ENCODE measurements at places on chromosomes 2 and 18.

DNA sequence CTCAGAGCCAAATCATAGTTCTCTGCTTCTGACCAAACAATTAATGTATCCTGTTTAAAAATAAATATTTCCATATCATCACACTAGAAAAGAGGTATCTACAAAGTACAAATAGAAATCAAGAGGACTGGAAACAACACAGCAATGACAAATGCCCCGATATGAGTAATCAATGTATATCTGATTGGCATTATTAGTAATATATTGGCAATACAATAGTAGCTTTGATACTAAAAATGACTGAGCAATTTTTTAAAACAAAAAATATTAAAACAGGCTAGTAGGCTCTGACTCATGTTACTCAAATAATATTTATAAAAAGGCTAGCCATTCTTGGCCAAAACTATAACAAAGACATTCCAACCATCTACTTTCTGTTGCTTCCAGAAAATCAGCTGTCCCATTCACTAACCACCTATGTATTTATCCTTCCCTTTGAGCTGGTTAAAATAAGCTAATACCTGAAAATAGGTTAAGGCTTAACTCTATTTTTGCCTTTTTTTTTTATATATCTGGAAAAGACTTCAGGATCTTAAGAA lies 13.3 kb downstream of the PPP4R3B start:
- DNase-seq = no peak

DNA sequence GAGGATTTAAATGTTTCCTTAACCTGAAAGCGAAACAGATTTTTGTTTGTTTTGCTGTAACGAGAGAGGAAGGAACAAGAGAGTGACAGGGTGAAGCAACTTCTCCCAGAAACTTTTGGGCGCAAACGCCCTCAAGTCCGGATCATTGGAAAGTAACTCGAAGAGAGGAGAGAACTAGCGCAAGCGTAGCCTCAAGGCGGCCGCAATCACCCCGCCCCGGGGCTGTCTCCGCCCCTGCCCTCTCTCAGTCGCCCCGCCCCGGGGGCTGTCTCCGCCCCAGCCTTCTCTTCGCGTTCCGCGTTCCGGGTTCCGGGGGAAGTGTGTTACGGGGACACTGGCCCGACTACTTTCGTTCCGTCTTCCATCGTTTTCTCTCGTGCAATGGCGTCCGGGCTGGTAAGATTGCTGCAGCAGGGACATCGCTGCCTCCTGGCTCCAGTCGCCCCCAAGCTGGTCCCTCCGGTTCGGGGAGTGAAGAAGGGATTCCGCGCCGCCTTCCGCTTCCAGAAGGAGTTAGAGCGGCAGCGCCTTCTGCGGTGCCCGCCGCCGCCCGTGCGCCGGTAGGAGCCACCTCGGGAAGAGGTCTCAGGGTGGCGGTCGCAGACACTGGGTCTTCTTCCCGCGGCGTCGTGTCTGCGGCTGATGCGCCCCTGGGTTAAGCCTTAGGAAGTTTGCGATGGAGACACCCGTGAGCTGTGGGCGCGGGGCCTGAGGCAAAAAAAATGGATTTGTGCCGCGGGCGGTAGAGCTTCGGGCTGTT lies at the start of gene MRPL44:
Gene MRPL44 (plus strand): TSS at position 372 of the 760 bp plus-strand sequence. CDS start 10 bp downstream, at position 382.
- peak; percentile 96 for DNase-seq

DNA sequence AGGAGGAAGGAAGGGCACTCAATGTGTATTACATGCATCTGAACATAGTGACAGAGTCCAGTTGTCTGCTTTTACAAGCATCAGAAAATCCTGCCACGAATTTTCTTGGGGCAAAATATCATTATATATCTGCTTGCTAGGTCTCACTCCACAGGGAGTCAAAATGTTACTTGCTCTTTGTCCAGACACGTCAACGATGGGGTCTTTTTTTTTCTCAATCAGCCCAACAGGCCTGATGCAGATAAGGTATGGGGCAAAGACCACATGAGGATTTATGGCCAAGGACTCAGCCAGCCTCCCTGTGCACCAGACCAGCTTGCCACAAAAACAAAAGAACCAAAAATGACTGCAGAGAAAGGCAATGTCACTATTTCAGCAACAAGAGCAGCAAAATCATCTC lies 323.4 kb upstream of the PKDCC start:
- no peak for DNase-seq

- DNase-seq = no peak
These were observed 93.0 kb upstream of the SLC39A10 start for GRCh38 chr2:195563857-195564512.

- no peak for DNase-seq
These were observed 592.4 kb downstream of the DPP10 start for GRCh38 chr2:115034801-115035200.

- no peak for DNase-seq
These were observed 268.6 kb upstream of the RAB6C start for GRCh38 chr2:129710670-129711495.

DNA sequence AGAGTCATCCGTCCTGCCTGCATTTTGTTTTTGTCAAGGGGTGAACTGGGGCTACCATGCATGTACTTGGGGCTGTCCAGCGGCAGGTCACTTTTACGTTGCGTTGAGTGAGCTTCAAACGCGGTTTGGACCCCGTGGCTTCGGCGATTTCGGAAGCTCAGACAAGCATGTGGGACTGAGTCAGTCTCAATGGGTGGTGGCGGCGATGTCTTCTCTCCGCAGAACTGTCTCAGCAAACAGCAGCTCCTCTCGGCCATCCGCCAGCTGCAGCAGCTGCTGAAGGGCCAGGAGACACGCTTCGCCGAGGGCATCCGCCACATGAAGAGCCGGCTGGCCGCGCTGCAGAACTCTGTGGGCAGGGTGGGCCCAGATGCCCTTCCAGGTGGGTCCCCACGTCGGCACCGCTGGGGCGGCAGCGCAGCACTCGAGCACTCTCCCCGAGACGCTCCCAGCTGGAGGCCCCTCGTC lies 21.3 kb downstream of the FBLN7 start:
- DNase-seq = no peak

GRCh38 chr18:2244641-2245040 lies 326.7 kb downstream of the METTL4 start:
- DNase-seq = no peak

DNA sequence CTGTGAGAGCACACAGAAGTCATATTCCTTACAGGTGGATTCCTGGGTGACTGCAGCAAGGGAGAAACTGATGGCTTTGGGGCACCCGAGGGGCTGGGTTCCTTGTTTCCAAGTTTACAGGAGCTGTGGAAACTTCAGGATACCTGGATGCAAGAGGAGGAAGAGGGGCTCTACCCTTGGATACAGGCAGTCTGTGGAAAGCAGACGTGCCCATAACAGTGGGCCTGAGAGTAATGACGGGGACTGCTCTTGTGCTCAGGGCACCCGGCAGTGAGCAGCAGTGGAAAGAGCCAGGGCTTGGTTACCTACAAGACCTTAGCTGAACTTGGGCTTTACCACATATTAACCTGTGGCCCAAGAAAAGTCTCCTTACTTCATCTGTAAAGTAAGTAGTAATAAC lies 102.2 kb upstream of the TGFA start:
- DNase-seq = no peak

GRCh38 chr18:37482002-37482401 lies 83.6 kb downstream of the CELF4 start:
- DNase-seq = no peak

- DNase-seq = peak; percentile 18
These were observed 50.3 kb downstream of the ITGB1BP1 start for GRCh38 chr2:9373047-9373446.

DNA sequence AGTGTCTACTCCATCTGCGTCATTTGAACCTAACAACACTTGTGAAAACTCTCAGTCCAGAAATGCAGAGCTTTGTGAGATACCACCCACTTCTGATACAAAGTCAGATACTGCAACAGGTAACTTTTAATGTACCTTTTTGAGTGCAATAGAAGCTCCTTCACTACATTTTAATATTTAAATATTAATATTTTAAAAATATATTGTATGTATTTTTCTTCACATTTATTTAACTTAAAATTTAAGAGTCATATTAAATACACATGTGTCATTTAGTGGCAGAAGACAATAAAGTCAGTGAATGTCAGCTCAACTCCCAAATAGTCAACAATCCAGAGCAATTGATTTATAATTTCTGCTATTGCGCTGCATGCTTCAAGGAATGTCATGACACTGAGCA lies 13.9 kb downstream of the UBXN4 start:
- no peak for DNase-seq

DNA sequence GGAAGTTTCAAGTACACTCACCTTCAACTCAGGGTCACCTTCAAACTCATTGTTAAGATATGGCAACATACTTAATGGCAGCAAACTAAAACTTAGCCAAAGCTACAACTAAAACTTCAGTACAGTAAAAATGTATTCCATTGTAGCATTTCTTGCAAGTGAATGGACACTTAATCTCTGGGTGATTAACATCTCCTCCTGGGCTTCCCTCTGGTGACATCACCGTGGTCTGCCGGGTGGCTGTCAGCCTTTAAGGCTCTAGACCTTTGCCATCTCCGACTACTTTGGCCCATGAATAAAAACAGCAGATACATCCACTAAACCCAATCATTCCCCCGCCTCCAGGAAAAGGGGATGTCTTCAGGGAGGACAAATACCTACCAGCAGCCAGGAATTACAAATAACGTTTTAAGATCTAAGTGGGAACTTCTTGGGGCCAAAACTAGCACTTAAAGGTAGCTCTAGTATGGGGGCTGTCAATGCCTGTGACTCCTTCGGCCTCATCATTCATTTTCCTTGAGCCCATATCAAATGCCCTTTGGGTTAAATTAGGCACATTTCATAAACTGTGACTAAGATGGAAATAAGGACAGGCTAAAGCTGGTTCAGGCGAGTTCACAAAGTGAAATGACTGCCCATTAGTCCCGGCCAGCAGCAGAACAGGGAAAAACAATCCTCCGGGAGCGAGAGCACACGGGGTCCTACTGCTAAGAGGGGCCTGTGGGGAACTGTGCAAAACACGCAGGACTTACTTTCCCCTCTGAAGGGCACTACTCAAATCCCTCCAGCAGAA lies 1.1 kb downstream of the TFCP2L1 start:
- no peak for DNase-seq

DNA sequence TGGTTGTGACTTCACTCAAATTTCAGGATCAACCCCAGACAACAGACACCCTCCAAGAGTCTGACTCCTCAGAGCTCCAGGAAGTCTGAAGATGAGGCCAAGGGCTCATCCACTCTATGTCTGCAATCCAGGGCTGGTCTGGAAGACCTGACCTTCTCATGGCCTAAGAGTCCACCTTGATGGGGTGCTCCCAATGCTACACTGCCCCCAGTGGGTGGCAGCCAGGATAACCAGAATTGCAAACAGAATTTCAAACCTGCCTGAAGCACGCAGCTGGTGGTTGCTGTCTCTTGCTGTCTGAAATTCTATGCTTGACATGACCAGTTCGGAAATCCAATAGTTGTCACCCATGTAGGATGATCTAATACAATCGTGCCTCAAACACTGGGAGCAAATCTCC lies 96.0 kb downstream of the UXS1 start:
- DNase-seq = no peak

GRCh38 chr2:152072011-152072410 lies 26.8 kb downstream of the CACNB4 start:
- DNase-seq = no peak

GRCh38 chr18:58866066-58866772 lies 1.5 kb downstream of the ZNF532 start:
- DNase-seq = peak; percentile 47

DNA sequence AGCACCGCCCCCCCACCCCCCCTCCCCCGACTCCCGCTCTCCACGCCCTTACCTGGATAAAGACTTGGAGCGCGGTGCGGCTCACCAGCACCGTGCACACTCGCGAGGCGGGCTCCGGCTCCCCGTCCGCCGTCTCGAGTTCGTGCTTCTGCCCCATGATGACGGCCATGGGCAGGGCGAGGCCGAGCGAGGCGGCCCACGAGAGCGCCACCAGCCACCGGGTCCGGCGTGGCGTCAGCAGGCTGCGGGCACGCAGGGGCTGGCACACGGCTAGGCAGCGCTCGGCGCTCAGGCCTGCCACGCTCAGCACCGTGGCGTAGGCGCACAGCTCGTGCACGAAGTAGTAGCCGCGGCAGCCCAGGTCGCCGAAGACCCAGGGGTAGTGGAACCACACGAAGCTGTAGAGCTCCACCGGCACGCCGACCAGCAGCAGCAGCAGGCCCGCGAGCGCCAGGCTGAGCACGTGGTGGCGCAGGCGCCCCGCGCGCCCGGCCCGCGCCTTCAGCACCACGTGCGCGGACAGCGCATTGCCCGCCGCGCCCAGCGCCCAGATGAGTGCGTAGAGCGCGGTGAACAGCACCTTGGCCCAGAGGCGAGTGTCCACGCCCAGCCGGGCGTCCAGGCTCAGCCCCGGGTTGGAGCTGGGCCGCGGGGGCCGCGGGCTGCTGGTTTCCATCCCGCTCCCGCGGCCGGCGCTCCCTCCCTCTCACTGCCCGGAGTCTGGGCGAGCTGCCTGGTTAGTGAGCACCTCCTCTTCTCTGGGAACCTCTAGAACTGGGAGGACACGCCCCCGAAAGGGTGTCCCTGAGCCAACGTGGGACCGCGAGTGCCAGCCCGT lies at the start of gene NTSR2:
Gene NTSR2 (minus strand): TSS at position 742 of the 838 bp plus-strand sequence. CDS start 66 bp downstream, at position 676.
- DNase-seq = peak; percentile 79

GRCh38 chr2:227684258-227684657 lies 17.7 kb downstream of the SCYGR5 start:
- no peak for DNase-seq

DNA sequence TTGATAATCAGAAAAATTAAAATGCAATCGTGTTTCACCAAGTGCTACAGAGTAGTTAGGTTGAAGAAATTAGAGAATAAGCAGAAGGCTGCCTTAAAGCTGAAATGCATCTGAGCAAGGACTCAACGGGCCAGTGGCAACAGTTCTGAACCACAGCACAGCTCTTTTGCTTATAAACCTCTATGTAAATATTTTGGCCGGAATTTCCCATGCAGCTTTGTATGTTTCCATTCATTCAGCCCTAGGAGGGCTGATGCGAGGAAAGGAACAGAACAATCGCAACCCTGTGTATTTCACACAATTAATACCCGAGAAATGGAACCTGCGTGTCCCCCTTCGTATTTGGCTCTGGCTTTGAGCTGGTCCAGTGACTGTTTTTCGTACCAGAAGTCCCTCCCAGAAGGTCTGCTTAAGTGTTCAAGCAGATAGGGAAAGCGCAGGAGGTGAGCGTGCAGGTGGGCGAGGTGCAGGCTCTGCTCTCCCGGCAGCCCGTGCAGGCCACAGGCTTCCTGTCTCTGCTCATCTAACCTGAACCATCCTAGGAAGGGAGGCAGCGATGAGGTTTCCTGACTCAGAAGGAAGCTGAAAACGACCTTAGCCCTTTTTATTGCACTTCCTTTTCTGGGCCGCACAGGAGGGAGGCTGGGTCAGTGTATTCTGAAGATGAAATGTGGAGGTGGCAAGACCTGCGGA lies 67.3 kb downstream of the ASB1 start:
- DNase-seq = no peak

Measured in right kidney (tissue), 9 donors.